Metanephros (tissue), 2 donors: ENCODE measurements at places on chromosomes 7 and 10. TPM values are rescaled to one million over a fixed set of nuclear protein-coding genes. Genes with fewer than 3 reads are reported as not detected.

Gene NEUROD6
- not detected for total RNA-seq

Gene EPO
- not detected for total RNA-seq

Gene ZMIZ2
- total RNA-seq = 31.2 TPM

Gene SMKR1
- total RNA-seq = 0.53 TPM

Gene ZNF804B
- total RNA-seq = 0.23 TPM

Gene DLX6
- not detected for total RNA-seq

Gene TMEM236
- 0.64 TPM for total RNA-seq

Gene ORAI2
- total RNA-seq = 29.8 TPM

Gene ATP6V0A4
- total RNA-seq = 57.6 TPM

Gene OR2A1
- total RNA-seq = 0.29 TPM

Gene FERD3L
- not detected for total RNA-seq

Gene CYP2C19
- total RNA-seq = 0.18 TPM

Gene ZNF425
- 4.6 TPM for total RNA-seq

Gene VAX1
- not detected for total RNA-seq

Gene ATG9B
- 0.70 TPM for total RNA-seq

Gene GHRHR
- not detected for total RNA-seq

Gene IFIT3
- 12.9 TPM for total RNA-seq

Gene PHKG1
- 29.3 TPM for total RNA-seq

Gene METTL27
- 19.3 TPM for total RNA-seq

Gene CRTAC1
- total RNA-seq = 14.3 TPM

Gene TMEM225B
- 1.6 TPM for total RNA-seq

Gene TSPAN15
- total RNA-seq = 52.1 TPM

Gene UNCX
- total RNA-seq = 7.5 TPM

Gene CCDC146
- total RNA-seq = 11.1 TPM

Gene SLC29A3
- 4.6 TPM for total RNA-seq

Gene KCND2
- 1.3 TPM for total RNA-seq

Gene ADAP1
- total RNA-seq = 18.6 TPM

Gene PCLO
- 7.2 TPM for total RNA-seq

Gene VSTM4
- 21.5 TPM for total RNA-seq

Gene DNAJB9
- 48.8 TPM for total RNA-seq

Gene ARL3
- 9.5 TPM for total RNA-seq

Gene FAM25A
- not detected for total RNA-seq

Gene PON1
- total RNA-seq = 0.12 TPM
